Metanephros (tissue), 2 donors: ENCODE measurements at places on chromosomes 3 and 15. TPM values are rescaled to one million over a fixed set of nuclear protein-coding genes. Genes with fewer than 3 reads are reported as not detected.

Gene ACSBG1
- total RNA-seq, result 1.4 TPM

Gene UROC1
- 0.35 TPM for total RNA-seq

Gene IQCF5
- total RNA-seq, result not detected

Gene ACKR2
- 6.4 TPM for total RNA-seq

Gene MEIS2
- total RNA-seq, result 276 TPM

Gene DUOXA2
- total RNA-seq, result not detected

Gene FOXB1
- total RNA-seq, result not detected

Gene TUSC7
- total RNA-seq, result not detected

Gene TYRO3
- 44.0 TPM for total RNA-seq

Gene VEPH1
- total RNA-seq, result 47.6 TPM

Gene GPX1
- 118 TPM for total RNA-seq

Gene FILIP1L
- 16.6 TPM for total RNA-seq

Gene CHDH
- 11.5 TPM for total RNA-seq

Gene SPESP1
- 1.6 TPM for total RNA-seq

Gene SAMMSON
- not detected for total RNA-seq

Gene IQCF6
- not detected for total RNA-seq
